Activated CD8-positive, alpha-beta memory T cell treated with anti-CD3 and anti-CD28 coated beads, Interleukin-2, amount 10 ng/mL, durations not matched to agents 7 days and 5 days (primary cell): ENCODE measurements at places on chromosomes 6 and 20. TPM values are rescaled to one million over a fixed set of nuclear protein-coding genes. Genes with fewer than 3 reads are reported as not detected.

GRCh38 chr6:133291671-133292070, 50.5 kb downstream of the EYA4 start:
- no peak overlapping the region for H3K4me3 ChIP-seq
- H3K27me3 ChIP-seq, result no peaks in the 10 kb centered on the region

GRCh38 chr6:3007571-3007970, 7.9 kb downstream of the NQO2 start:
- no peak overlapping the region for H3K4me3 ChIP-seq
- DNase-seq, result no peak
- H3K27ac ChIP-seq, result no peak overlapping the region
- H3K27me3 ChIP-seq, result no peaks in the 10 kb centered on the region
- peaks cover 8% of the 10 kb centered on the region for H3K4me1 ChIP-seq

DNA sequence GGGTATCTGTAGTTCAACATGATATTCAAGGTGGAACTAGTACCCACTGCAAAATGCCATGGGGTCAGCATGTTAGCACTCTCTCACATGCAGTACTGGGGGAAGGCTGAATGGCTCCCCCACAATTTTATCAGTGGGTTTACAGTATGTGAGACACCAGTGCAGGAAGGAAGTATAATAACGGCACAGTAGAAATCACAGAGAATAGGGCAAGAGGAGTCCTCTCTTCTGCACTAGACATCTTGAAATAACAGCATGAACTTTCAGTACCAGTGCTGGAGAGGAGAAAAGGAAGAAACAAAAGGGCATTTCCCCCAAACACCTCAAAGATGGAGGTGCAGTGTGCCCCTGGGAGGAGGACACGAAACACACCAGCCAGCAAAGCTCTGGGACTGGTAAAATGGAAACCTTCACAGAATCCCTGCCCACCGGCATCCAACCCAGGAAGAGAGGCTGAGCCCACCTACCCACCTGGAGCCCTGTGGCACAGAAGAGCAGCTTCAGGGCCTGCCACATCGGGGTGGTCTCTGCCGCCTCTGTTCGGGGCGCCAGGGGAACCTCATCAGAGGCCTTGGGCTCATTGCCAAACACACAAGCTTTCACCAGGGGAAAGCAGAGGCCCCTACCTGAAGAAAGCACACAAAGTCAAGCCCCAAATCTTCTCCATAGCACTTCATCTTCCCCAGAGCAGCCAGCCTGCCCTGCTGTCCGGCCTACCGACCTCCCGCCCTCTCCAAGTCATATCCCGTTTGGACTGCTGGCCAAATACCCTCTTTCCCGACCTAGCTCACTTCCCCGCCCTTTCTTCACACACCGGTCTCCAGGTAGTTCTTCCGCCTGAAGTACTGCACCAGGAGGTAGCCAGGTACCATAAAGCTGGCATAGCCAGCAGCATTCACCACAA, 1.2 kb downstream of the SLC35B2 start:
- peak overlapping the region; percentile 87 for H3K27ac ChIP-seq
- no peaks in the 10 kb centered on the region for H3K27me3 ChIP-seq
- H3K4me3 ChIP-seq, result peak overlapping the region; percentile 90
- DNase-seq, result no peak
- H3K36me3 ChIP-seq, result peaks cover 50% of the 10 kb centered on the region

DNA sequence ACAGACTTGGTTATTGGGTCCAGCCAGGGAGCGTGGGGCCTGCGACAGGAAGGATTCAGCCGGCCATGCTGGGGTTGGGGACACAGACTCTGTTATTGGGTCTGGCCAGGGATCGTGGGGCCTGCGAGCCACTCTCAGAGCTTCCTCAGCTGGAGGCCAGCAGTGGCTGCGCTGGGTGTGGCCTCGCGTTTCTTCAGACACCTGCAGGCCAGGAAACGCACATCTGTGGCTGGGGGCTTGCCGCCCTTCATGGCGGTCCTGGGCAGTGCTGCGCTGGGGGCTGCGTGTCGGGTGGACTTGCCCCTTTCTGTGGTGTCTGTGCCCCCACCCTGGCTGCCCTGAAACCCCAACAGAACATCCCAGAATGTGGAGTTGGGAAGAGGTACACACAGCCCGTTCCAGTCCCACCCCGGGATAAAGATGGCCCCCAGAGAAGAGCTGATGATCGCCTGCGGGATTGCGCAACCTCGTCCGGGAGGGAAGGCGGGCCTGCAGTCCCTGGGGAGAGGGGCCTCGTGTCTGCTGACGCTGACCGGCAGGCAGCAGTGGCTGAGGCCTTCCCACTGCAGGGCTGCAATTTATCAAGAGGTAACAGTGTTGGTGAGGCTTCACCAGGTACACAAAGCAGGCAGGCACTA, 16.9 kb upstream of the MTG2 start:
- no peak for DNase-seq
- H3K4me1 ChIP-seq, result no peaks in the 10 kb centered on the region
- H3K27me3 ChIP-seq, result no peaks in the 10 kb centered on the region
- H3K4me3 ChIP-seq, result no peak overlapping the region

GRCh38 chr6:8441452-8441851, 6.1 kb upstream of the SLC35B3 start:
- no peak for DNase-seq
- no peaks in the 10 kb centered on the region for H3K36me3 ChIP-seq
- H3K27ac ChIP-seq, result no peak overlapping the region
- H3K27me3 ChIP-seq, result no peaks in the 10 kb centered on the region
- no peak overlapping the region for H3K4me3 ChIP-seq

DNA sequence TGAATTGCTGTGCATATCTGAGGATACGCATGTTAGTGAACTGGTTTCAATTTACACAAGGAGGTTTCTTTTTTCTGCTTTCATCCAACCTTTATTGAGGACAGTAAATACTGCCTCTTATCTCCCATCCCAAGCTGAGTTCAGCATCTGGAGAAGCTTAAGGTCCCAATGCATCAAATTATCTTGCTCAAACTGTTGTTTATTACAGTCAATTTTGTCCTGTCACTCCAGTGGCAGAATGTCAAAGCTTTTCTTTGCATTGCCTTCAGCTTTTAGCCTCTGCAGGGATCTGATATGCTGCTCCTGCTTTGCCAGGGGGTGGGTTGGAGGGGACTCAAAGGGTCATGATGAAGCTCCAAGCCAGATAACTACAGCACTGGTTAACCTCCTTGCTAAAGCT, 435.4 kb upstream of the SOX4 start:
- DNase-seq, result no peak
- H3K4me1 ChIP-seq, result peaks cover 29% of the 10 kb centered on the region
- H3K4me3 ChIP-seq, result no peak overlapping the region
- H3K27me3 ChIP-seq, result no peaks in the 10 kb centered on the region

DNA sequence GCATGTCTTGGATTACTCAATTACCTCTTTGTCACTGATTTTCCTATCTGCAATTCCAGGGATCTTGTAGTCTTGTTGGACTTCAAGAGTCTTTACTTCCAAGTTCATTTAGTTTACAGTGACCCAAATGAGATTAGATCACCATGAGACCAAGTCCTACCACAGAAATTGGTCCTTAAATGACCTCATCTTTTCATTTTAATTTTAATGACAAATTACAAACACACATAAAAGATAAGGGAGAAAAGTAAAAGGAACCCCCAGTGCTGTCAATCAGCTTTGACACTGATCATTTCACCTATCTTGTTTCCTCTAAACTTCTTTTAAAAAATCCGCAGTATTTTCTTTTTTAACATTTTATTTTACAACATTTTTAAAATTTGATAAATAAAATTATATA, 54.9 kb upstream of the FYN start:
- no peaks in the 10 kb centered on the region for H3K27me3 ChIP-seq
- peaks cover 14% of the 10 kb centered on the region for H3K4me1 ChIP-seq
- H3K36me3 ChIP-seq, result peaks cover 16% of the 10 kb centered on the region
- DNase-seq, result no peak
- H3K27ac ChIP-seq, result no peak overlapping the region

- H3K4me1 ChIP-seq, result peaks cover 2% of the 10 kb centered on the region
- H3K27ac ChIP-seq, result no peak overlapping the region
- H3K27me3 ChIP-seq, result no peaks in the 10 kb centered on the region
Observed at GRCh38 chr6:83592770-83593394, 80.5 kb downstream of the PRSS35 start.

GRCh38 chr6:53461041-53461656, 83.8 kb downstream of the GCLC start:
- no peaks in the 10 kb centered on the region for H3K36me3 ChIP-seq
- no peak for DNase-seq
- H3K27me3 ChIP-seq, result no peaks in the 10 kb centered on the region

GRCh38 chr6:159646116-159646515, 46.9 kb downstream of the SOD2 start:
- no peak overlapping the region for H3K4me3 ChIP-seq
- peaks cover 6% of the 10 kb centered on the region for H3K4me1 ChIP-seq
- H3K27me3 ChIP-seq, result no peaks in the 10 kb centered on the region
- H3K27ac ChIP-seq, result no peak overlapping the region
- DNase-seq, result no peak

DNA sequence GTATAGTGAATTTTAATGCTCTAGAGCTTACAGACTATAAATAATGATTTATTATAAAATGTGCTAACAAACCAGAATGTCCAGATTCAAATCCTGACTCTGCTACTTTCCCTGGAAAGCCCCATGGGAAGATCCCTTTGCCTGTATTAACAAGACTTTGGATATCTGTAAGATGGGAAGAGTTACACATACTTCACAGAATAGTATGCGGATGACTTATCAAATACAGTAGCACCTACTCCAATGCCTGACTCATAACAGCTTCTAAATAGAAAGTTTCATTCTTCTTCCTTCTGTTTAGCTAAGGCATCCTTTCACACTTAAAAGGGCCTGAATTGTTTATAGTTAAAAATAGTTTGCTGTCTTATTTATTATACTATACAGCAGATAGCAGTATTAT, 166.3 kb downstream of the KCNQ5 start:
- no peak for DNase-seq
- H3K36me3 ChIP-seq, result no peaks in the 10 kb centered on the region
- H3K4me1 ChIP-seq, result no peaks in the 10 kb centered on the region
- no peak overlapping the region for H3K4me3 ChIP-seq
- H3K27ac ChIP-seq, result no peak overlapping the region

GRCh38 chr20:21141825-21142224, 15.9 kb downstream of the KIZ start:
- no peak overlapping the region for H3K27ac ChIP-seq
- H3K27me3 ChIP-seq, result no peaks in the 10 kb centered on the region
- H3K4me1 ChIP-seq, result no peaks in the 10 kb centered on the region
- no peak overlapping the region for H3K4me3 ChIP-seq
- no peak for DNase-seq

DNA sequence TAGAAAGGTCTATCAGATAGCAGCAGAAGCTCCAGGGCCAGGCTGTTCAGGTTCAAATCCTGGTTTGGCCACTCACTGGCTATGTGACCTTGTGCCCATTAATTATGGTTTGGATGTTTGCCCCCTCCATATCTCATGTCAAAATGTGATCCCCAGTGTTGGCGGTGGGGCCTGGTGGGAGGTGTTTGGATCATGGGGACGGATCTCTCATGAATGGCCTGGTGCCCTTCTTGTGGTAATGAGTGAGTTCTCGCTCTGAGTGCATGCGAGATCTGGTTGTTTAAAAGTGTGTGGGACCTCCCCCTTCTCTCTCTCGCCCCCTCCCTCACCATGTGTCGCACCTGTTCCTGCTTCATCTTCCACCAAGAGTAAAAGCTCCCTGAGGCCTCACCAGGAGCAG, 240.9 kb downstream of the LRFN2 start:
- peak; percentile 28 for DNase-seq
- H3K36me3 ChIP-seq, result no peaks in the 10 kb centered on the region

- H3K27ac ChIP-seq, result no peak within 1 kb of the TSS
- H3K4me3 ChIP-seq, result no peak within 1 kb of the TSS
- DNase-seq, result no peak
- peaks cover 63% of the 10 kb centered on the region for H3K27me3 ChIP-seq
- peaks cover 6% of the 10 kb centered on the region for H3K4me1 ChIP-seq
Observed at GRCh38 chr20:6053776-6054688, at the start of gene LRRN4. Gene LRRN4, minus strand, starts transcription at chr20:6054060. Its CDS starts 1,261 bp downstream, at chr20:6052799.

- H3K4me3 ChIP-seq, result no peak overlapping the region
- H3K27me3 ChIP-seq, result no peaks in the 10 kb centered on the region
- H3K27ac ChIP-seq, result no peak overlapping the region
- peak; percentile 69 for DNase-seq
- peaks cover 16% of the 10 kb centered on the region for H3K4me1 ChIP-seq
Observed at GRCh38 chr6:25404693-25405169, 125.6 kb downstream of the CARMIL1 start.

DNA sequence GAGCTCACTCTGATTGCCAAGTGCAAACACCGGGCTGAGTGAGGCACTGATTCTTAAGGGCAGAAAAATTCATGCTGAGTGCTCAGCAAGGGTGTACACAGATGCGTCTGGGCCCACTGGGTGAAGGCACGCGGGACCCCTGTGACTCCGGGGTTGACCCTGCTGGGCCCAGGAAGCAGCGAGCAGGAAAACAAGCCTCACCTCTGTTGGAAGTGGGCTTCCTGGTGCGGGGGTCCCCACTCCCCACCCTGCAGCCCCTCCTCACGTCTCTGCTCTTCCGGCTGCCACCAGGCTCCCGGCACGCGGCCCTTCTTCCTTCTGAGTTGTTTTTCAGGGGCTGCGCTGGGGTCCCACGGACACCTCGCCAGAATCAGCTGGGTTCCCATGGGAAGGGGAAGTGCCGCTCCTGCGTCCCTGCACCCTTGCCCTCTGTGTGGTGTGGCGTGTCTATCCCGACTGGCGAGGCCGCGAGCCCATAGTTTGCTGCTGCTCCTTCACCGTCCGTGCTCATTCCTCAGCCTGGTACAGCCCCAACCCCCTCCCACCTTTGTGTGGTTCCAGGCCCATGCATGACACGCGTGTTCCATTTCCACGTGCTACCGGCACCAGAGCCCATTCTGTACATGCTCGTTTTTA, 80.6 kb upstream of the BHLHE23 start:
- H3K36me3 ChIP-seq, result no peaks in the 10 kb centered on the region
- H3K27me3 ChIP-seq, result no peaks in the 10 kb centered on the region
- no peak overlapping the region for H3K4me3 ChIP-seq
- H3K27ac ChIP-seq, result no peak overlapping the region
- DNase-seq, result peak; percentile 32

DNA sequence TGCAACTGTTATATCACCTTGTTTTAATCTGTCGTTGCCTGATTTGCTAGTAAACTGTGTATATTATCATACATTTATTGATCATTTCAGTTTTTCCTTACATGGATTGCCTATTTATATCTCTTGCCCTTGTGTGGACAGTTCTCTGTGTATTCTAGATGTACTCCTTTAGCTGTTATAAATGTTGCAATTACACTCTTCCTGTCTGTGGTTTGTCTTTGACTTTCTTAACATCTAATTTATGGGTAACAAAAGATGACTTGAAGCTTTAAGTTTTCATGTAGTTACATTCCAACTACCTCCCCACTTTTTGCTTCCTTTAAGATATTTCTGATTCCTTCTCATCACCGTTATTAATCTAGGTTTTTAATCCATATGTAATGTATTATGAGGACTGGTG, 22.6 kb downstream of the PLCB1 start:
- H3K4me1 ChIP-seq, result peaks cover 56% of the 10 kb centered on the region
- no peaks in the 10 kb centered on the region for H3K36me3 ChIP-seq
- H3K4me3 ChIP-seq, result no peak overlapping the region
- no peaks in the 10 kb centered on the region for H3K27me3 ChIP-seq
- H3K27ac ChIP-seq, result peak overlapping the region; percentile 20

GRCh38 chr6:103538381-103538780, 1321.3 kb downstream of the HACE1 start:
- H3K27ac ChIP-seq, result no peak overlapping the region
- no peaks in the 10 kb centered on the region for H3K27me3 ChIP-seq
- H3K36me3 ChIP-seq, result no peaks in the 10 kb centered on the region
- DNase-seq, result no peak
- no peaks in the 10 kb centered on the region for H3K4me1 ChIP-seq

GRCh38 chr6:41027799-41028560, 11.0 kb downstream of the UNC5CL start:
- H3K36me3 ChIP-seq, result no peaks in the 10 kb centered on the region
- no peaks in the 10 kb centered on the region for H3K27me3 ChIP-seq
- H3K4me3 ChIP-seq, result peak overlapping the region; percentile 75
- peak overlapping the region; percentile 78 for H3K27ac ChIP-seq

Gene SMPD2
- 14.3 TPM for total RNA-seq

Gene DZANK1
- 2.0 TPM for total RNA-seq

Gene C20orf202
- total RNA-seq, result not detected

Gene FGD2
- 15.6 TPM for total RNA-seq

Gene LRRN4
- not detected for total RNA-seq

Gene STK38
- 54.7 TPM for total RNA-seq

Gene OR2H2
- total RNA-seq, result not detected
